GM12892 (cell line): ENCODE measurements at places on chromosomes 12 and 14.

DNA sequence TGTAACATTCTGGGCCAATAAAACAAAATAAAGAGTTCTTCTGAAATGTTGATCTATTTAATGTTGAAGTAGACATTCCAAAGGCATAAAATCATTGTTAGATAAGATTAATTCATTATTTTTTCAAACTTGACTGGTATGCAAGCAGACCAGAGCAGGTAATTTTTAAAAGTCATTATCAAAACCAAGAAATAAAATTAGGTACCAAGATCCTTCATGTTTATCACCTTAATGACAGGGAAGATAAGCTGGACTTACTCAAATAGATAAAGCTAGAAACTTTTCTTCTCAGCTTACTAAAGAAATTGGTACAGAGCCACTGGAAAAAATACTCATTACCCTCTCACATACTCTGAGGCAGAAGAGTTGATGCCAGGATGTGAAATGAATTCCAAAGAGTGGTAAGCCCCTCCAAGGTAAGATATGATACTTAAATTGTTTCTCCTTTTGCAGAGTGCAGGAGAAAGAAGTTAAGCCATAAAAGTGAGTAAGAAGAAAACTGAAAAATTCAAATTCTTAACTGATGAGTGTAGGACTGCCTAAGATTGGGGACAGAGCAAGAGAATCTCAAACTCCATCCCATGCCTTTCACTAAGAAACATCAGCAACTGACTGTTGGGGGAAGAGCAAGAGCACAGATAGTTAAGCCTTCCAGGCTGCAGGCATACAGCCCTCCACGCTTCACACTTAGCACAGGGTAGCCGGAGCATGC, 111.9 kb downstream of the SLC41A2 start:
- no peak for DNase-seq

GRCh38 chr14:93914278-93914677, 12.9 kb upstream of the FAM181A start:
- DNase-seq, result no peak

DNA sequence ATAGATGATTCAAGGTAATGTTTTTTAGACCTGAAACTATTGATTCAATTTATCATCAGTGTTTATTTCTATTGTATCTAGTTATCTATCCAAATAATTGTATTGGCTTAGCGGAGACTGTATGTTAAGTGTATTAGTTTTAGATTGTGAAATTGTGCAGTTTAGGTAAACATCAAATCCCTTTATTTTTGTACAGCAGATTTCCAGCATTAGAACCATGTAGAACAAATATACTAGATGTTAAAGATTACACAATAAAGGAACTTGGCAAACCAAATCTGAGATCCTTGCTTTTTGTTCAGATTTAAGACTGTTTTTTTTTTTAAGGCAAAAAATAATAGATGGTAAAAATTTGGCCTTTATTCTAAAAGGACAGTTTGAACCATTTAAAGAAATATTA, 39.3 kb downstream of the PPM1A start:
- DNase-seq, result no peak

DNA sequence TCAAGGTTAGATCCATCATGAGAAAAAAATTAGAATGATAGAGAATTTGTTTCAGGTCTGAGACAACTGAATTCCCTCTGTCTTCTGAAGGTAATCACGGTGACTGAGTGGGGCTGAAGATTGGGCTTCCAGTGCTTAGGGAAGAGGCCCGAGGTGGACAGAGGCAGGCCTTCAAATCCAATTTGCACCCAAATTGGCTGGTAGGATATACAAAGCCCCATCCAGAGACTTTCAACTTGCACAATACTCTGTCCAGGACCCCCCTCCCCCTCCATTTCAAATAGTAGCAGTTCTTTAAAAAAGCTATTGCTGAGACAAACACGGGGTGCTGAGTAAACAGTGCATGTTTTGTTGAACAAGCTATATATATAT, 3.6 kb upstream of the FOXG1 start:
- no peak for DNase-seq

DNA sequence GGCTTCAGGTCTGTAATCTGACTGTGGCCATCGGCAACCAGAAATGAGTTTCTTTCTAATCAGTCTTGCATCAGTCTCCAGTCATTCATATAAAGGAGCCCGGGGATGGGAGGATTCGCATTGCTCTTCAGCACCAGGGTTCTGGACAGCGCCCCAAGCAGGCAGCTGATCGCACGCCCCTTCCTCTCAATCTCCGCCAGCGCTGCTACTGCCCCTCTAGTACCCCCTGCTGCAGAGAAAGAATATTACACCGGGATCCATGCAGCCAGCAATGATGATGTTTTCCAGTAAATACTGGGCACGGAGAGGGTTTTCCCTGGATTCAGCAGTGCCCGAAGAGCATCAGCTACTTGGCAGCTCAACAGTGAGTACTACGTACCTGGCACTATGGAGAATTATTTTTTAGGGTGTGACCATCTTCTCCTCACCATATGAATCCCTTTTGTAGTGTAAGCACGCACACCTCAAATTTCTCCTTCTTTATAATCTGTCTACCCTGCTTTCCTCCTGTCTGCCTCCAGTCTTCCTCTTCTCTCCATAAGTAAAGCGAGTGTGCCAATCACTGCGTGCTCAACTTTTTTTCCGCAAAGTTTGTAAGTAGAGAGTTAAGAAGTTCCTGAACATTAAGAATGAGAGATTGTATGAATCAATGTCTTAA, at the start of gene TPH2:
Gene TPH2 (plus strand): TSS at position 118 of the 658 bp plus-strand sequence. CDS start 142 bp downstream, at position 260.
- DNase-seq, result peak; percentile 0

DNA sequence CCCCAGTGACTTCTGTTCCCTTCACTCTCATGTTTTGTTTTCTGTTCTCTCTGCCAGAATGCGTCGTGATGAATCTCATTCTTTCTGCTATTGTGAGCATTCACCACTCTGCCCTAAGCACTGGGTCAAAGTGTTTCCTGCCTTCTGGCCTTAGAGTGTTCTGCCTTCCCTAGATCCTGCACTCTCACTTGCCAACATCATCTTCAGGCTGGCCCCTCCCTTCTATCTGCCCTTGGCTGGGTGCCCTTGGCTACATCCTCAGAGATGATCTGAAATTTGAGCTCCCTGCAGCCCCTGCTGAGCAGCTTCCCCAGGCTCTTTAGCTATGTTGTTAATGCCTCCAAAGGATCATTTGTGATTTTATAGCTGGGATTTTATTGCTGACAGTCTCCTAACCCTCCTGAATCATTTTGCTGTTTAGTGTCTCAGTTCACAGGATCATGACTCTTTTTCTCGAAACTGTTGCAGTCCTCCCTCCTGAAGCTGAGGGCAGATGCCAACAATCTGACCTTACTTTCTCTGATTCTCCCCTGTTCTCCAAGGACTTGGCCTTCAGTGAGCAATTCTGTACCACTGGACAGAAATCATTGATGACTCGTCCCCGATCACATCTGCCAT, 4.5 kb downstream of the DHRS2 start:
- no peak for DNase-seq

DNA sequence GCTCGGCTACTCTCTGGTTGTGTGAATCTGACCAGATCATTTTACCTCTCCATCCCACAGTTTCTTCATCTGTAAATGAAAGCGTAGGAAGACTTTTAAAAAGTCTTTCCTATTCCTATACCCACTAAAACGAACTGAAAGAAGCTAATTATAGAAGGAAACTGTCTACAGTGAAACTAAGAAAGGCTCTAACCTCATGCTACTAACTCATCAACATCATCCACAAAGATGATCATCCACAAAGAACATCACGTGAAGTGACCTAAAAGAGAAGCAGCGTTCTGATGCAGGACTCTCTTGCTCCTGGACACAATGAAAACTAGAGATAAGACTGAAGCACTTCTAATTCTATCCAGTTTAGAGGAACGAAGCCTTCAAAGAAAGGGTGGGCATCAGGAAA, 58.5 kb upstream of the OSBPL8 start:
- no peak for DNase-seq

- DNase-seq, result no peak
Measured at GRCh38 chr12:3152011-3152511, 74.9 kb downstream of the TSPAN9 start.

DNA sequence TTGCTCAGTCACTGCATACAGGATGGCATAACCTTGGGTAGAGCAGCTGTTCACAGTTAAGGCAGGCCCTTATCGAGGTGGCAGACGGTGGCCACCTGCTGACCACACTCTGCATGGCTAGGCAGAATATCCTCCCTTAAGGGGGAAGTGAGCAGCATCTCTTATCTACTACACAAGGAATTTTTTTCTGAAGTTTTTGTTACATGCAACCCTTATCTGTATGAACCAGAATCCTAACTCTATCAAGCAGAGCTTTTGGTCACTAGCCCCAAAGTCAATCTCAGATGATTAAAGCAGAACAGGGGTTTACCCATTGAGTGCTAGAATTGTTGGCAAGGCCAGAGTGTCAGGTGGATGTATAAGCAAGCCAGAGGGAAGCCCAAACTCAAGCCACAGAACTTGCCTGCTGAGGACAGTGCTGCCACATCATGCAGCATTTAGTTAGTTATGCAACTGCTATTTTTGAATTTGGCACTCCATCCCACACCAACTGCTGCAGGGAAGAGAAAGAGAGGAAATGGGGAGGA, 192.8 kb downstream of the TBX5 start:
- no peak for DNase-seq
